ENCODE measurements at places on chromosomes 5 and 9. TPM values are rescaled to one million over a fixed set of nuclear protein-coding genes. Genes with fewer than 3 reads are reported as not detected.

Gene SLC6A18
- polyA plus RNA-seq, result not detected

Gene SLC45A2
- 0.18 TPM for polyA plus RNA-seq

Gene F12
- 0.38 TPM for polyA plus RNA-seq

Gene SPATA31D4
- polyA plus RNA-seq, result not detected

Gene CAMK2A
- 98.9 TPM for polyA plus RNA-seq

Gene HSD17B3
- polyA plus RNA-seq, result 0.31 TPM

Gene PKD2L2
- polyA plus RNA-seq, result 0.35 TPM

Gene FBXL17
- polyA plus RNA-seq, result 27.2 TPM

Gene GABRA6
- not detected for polyA plus RNA-seq

Gene DRD1
- polyA plus RNA-seq, result not detected

Gene PCDHA5
- 0.11 TPM for polyA plus RNA-seq

Gene ADAMTS2
- 52.2 TPM for polyA plus RNA-seq

Gene ARAP3
- 13.4 TPM for polyA plus RNA-seq

Gene MELK
- 11.0 TPM for polyA plus RNA-seq

Gene UAP1L1
- 1.4 TPM for polyA plus RNA-seq

Gene CDO1
- polyA plus RNA-seq, result 20.5 TPM

Gene FGF18
- 14.8 TPM for polyA plus RNA-seq

Gene SHISAL2B
- polyA plus RNA-seq, result 0.57 TPM

Gene C9orf43
- 0.17 TPM for polyA plus RNA-seq

Gene WDR38
- polyA plus RNA-seq, result 0.12 TPM

Gene SYK
- 5.9 TPM for polyA plus RNA-seq

Gene SPARC
- polyA plus RNA-seq, result 4,849 TPM

Gene NOXA1
- not detected for polyA plus RNA-seq

Gene DMRT3
- polyA plus RNA-seq, result 0.13 TPM

Gene RNF208
- 1.8 TPM for polyA plus RNA-seq

Gene SLC34A3
- polyA plus RNA-seq, result 1.0 TPM

Gene CRB2
- 0.10 TPM for polyA plus RNA-seq

Gene AGXT2
- 0.11 TPM for polyA plus RNA-seq

Gene GNG10
- 52.3 TPM for polyA plus RNA-seq

Gene SPATA6L
- 2.5 TPM for polyA plus RNA-seq

Gene CTNND2
- 0.84 TPM for polyA plus RNA-seq

Gene TMEM215
- polyA plus RNA-seq, result 1.1 TPM

Gene PTGES2
- polyA plus RNA-seq, result 33.4 TPM

Gene SHLD3
- polyA plus RNA-seq, result 3.9 TPM

Gene GFRA3
- polyA plus RNA-seq, result 4.4 TPM

Gene PCDHGC5
- 1.3 TPM for polyA plus RNA-seq
